Activated naive CD4-positive, alpha-beta T cell (primary cell): ENCODE measurements at places on chromosomes 13 and 19.
A peak's percentile ranks its signal among the peaks of the same experiment; 100 is the strongest.

GRCh38 chr19:35332817-35333216 lies 3.8 kb downstream of the CD22 start:
- DNase-seq, result no peak

DNA sequence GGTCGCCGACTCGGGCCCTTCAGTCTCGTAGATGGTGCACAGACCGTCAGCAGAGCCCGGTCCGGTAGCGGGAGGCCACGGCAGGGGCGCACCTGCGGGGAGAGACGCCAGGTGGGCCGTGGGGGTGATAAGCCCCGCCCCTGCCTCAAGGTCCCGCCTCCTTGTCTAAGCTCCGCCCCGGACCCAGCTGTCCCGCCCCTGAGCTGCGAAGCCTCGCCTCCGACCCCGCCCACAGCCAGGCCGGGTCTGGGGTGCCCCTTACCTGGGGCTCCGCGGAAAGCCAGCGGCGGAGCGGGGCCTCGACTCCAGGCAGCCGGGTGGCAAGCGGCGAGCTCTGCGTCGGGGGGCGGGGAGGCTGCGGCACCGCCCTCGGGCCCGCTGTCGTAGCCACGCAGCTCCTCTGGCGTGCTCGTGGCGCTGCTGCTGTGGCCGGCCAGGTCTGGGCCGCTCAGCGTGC lies 4.7 kb downstream of the PRR36 start:
- peak; percentile 77 for DNase-seq

- DNase-seq, result no peak
Measured at GRCh38 chr13:38785042-38785441, 98.2 kb downstream of the FREM2 start.

DNA sequence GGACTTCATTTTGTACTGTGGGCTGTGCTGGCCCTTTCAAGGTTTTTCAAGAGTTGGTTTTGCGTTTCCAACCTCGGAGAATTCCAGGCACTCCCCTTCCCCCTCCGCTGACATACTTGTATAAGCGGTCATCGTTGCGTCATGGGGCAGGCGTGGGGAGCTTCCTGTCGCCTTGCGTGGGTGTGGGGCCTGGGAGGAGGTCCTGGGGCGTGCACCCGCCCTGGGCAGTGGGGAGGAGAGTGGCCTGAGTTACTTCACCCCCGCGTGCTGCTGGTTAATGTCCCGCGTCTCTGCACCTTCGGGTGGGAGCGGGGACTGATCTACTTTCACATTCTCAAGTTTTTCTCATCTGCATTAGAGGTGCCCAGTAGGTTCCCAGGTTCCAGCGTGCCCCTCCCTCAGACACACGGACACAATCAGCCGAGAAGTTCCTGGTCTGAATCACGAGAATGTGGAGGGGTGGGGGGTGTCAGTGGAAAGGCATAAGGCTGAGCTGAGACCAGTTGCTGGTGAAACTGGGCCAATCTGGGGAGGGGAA lies 4.1 kb downstream of the IER2 start:
- peak; percentile 17 for DNase-seq

- DNase-seq, result no peak
Measured at GRCh38 chr19:29664753-29665214, 477 bp upstream of the PLEKHF1 start.

DNA sequence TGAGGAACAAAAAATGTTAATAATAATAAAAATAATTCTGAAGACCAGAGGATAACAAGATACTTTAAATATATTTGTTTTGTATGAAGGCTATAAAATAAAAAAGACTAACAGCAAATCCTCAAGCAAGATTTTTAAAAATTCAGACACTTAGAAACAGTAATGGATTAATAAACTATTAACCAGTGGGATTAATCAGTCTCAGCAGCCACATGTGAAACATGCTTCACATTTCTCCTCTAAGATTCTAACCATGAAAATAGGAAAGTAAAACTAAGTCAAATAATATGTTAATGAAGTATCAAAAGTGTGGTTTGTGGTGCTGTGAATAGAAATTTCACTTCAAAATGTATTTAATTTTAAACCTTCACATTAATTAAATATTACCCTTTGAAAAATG lies 57.4 kb downstream of the KCNRG start:
- DNase-seq, result no peak

- DNase-seq, result no peak
Measured at GRCh38 chr13:45392811-45393210, 25.4 kb downstream of the SLC25A30 start.

- no peak for DNase-seq
Measured at GRCh38 chr19:16351133-16351809, 26.6 kb downstream of the KLF2 start.

- DNase-seq, result no peak
Measured at GRCh38 chr19:41785653-41786052, 10.7 kb upstream of the CEACAM3 start.

GRCh38 chr13:40960716-40961115 lies 58.4 kb downstream of the ELF1 start:
- no peak for DNase-seq
